AG04450 (cell line): ENCODE measurements at places on chromosomes 1 and 21.

DNA sequence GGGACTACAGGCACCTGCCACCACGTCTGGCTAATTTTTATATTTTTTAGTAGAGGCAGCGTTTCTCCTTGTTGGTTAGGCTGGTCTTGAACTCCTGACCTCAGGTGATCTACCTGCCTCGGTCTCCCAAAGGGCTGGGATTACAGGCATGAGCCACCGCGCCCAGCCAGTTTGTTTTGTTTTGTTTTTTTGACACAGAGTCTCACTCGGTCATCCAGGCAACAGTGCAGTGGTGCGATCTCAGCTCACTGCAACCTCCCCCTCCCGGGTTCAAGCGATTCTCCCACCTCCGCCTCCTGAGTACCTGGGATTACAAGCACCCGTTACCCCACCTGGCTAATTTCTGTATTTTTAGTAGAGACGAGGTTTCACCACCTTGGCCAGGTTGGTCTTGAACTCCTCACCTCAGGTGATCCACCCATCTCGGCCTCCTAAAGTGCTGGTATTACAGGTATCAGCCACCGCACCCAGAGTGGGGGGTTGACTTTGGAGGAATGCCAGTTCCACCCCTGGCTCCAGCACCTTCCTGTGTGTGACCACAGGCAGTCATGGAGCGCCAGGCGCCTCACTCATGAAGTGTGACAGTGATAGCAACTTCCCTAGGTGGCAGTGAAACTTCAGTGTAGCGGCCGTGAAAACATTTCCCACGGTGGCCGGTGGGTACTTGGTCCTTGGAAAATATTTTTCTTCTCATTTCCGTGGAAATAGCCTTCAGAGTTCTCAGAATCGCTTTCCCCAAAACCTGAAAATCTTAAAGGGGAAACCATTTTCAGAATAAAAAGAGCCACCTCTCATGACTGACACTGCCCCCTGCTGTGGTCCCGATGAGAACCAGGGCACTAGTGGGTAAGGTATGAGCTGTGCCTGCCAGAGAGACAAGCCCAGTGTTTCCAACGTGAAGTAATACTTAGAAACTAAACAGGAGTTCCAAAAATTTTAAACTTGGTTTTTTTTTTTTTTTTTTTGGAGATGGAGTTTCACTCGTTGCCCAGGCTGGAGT lies 48.6 kb downstream of the WDR4 start:
- no peak for DNase-seq

- DNase-seq = no peak
Measured at GRCh38 chr1:76465030-76465429, 390.5 kb downstream of the ST6GALNAC3 start.

DNA sequence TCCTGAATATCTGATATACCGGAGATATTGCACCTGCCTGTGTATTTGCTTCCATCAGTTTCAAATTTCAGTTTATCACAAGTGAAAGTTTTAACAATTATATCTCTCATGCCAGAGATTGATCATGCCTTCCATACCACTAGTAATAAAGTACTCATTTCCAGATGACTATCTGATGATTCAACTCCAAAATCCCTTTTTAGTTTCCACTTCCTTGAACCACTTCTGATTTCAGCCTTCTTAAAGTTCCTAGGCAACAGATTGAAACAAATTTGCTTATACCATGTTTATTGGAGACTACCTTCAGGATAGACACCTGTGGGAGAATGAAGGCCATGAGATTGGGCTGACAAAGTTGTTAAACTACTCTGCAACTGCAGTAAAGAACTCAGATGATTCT lies 21.5 kb upstream of the COL11A1 start:
- no peak for DNase-seq

GRCh38 chr1:39132505-39133339 lies 71.8 kb upstream of the MACF1 start:
- DNase-seq = no peak

GRCh38 chr1:194233069-194233468 lies 1046.7 kb upstream of the B3GALT2 start:
- DNase-seq = no peak

DNA sequence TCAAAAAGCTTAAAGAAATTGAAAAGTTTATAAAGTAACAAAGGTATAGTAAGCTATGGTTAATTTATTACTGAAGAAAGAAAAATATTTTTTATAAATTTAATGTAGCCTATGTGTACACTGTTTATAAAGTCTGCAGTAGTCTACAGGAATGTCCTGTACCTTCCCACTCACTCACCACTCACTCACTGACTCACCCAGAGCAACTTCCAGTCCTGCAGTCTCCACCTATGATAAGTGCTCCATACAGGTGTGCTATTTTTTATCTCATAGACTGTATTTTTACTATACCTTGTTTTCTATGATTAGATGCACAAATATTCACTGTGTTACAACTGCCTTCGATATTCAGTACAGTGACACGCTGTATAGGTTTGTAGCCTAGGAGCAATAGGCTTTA lies 106.6 kb downstream of the NR5A2 start:
- no peak for DNase-seq

- no peak for DNase-seq
Measured at GRCh38 chr1:150972417-150972940, 2.2 kb downstream of the CERS2 start.

DNA sequence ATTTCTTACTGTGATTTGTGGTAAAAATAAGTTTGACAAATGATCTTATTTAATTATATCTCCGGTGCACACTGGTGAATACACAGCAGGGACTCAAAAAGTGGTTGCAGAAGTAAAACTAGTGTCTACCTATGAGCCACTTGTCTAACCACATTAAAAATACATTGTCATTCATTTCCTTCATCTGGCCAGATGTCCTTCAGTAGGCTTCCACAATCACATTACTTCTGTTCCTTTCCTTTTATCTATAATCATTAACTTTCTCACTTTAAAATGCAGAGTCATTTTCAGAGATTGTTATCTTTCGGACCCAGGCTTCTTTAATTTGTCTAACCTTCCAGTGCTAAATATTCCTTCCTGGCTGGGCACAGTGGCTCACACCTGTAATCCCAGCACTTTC lies 3.0 kb downstream of the RBBP5 start:
- no peak for DNase-seq

GRCh38 chr1:40825435-40825788 lies 36.8 kb downstream of the CITED4 start:
- no peak for DNase-seq

DNA sequence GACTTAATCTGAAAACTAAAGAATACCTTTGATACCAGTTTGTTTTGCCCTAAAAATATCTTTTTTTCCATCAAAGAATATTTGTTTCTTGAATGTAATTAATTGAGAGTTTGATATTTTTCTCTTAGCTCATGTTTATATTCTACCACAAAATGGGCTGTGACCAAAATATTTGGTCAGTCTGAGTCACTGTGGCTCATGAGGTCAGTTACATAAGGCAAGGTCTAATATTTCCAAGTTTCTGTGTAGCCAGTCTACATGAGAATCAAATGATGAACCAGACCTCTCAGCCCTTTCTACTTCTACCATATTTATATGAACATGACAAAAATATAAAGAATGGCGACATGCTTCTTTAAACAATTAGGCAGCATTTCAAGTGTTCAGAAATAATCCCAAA lies 83.0 kb upstream of the IVNS1ABP start:
- peak; percentile 24 for DNase-seq

DNA sequence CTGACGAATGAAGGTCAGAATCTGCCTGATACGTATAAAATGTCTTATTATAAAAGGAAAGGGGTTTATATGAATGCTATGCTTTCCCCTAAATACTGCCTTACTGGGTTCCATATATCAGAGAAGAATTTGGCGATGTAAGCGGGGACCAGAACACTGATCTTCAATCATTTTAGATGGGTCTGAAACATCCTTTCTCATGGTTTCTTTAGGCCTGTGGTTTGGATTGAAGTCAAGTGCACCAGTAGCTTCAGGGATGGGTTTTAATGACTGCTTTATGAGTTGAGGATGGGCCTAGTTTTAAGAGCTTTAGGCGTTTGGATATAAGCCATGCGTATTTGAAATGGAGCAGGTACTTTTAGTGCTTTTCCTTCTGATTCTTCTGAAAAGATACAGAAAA lies 6.9 kb downstream of the FMN2 start:
- no peak for DNase-seq

DNA sequence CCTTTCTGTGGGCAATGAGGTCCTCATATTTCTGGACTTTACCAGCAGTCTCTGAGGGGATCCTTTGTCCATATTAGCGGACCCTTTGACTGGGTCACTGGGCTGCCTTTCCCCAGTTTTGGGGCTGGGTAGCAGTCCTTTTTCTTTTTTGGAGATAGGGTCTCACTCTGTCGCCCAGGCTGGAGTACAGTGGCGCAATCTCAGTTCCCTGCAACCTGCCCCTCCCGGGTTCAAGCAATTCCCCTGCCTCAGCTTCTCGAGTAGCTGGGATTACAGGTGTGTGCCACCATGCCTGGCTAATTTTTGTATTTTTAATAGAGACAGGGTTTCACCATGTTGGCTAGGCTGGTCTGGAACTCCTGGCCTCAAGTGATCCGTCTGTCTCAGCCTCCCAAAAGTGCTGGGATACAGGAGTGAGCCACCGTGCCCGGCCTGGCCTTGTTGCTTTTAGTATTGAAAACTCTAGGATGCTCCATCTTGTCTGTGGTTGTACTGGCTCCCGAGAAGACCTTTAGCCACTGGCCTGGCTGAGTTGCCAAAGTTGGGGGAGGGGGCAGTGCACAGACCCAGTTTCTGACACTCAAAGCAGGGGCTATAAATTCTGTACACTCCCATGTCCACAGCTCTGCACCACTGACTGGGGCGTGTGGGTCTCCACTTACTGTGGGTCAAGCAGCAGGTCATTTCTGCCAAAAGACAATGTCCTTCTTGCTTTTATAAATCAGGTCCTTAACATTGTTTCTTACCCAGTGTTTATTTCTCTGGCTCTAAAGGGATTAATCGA lies 33.1 kb downstream of the MAN1C1 start:
- no peak for DNase-seq

GRCh38 chr1:199040076-199040905 lies 401.5 kb downstream of the PTPRC start:
- DNase-seq = no peak

- no peak for DNase-seq
Measured at GRCh38 chr1:47840393-47841190, 156.6 kb downstream of the TRABD2B start.

DNA sequence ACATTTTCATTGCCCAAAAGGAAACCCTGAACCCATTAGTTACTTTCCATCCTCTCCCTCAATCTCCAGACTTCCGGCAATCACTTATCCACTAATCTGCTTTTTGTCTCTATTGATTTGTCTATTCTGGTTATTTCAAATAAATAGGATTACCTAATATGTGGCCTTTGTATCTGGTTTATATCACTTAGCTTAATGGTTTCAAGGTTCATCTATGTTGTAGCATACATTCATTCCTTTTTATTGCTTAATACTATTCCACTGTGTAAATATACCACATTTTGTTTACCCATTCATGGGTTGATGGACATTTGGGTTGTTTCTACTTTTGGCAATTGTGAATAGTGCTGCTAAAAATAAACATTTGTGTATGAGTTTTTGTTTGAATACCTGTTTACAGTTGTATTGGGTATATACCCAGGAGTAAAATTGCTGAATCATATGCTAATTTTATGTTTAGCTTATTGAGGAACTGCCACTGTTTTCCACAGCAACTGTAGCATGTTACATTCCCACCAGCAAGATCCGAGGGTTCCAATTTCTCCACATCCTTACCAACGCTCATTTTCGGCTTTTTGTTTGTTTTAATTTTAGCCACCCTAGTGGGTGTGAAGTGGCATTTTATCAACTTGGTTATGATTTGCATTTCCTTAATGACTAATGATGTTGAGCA lies 2.5 kb upstream of the SLC25A44 start:
- DNase-seq = no peak

- no peak for DNase-seq
Measured at GRCh38 chr1:119956306-119956705, 60.0 kb upstream of the ADAM30 start.

GRCh38 chr1:84653130-84653677 lies 37.1 kb downstream of the SSX2IP start:
- DNase-seq = no peak

GRCh38 chr1:92851729-92852128 lies 19.9 kb downstream of the RPL5 start:
- DNase-seq = no peak

- DNase-seq = no peak
Measured at GRCh38 chr1:156460525-156460924, 40.0 kb downstream of the MEF2D start.

DNA sequence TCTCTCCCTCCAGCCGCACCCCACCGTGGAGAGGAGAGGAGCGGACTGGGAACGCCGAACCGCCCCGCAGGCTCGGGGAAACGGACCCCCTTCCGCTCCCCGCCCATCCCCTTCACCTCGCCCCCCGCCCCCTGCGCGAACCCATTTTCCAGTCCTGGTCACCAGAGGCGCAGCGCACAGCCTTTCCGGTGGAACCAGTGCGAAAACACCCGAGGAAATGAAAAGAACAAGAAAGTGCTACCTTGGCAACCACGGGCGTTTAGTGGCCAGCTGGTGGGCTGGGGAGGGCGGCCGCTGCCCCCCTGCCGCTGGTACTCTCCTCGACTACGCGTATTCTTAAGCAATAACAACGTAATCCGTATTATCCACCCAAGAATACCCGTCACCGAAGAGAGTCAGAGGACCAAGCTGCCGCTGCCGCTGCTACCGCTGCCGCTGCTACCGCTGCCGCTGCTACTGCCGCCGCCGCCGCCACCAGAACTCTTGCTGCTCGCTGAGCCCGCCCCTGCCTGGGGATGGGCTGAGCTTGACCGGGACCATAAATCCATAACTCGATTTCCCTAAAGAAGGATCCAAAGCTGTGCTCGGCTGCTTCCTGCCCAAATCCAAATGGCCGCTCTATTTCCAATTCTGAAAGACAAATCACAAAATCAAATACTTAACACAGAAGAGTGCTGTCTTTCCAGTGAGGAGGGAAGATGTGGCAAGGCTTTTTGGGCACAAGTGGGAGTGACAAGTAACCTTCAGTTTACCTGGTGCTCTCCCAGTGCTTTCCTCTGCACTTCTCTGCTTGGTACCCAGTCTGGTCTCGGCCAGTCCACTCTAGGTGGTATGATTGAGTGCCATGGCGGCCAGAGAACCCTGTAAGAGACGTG lies 125.2 kb upstream of the DPYD start:
- DNase-seq = no peak

GRCh38 chr21:16315223-16315622 lies 585.4 kb downstream of the USP25 start:
- DNase-seq = no peak

DNA sequence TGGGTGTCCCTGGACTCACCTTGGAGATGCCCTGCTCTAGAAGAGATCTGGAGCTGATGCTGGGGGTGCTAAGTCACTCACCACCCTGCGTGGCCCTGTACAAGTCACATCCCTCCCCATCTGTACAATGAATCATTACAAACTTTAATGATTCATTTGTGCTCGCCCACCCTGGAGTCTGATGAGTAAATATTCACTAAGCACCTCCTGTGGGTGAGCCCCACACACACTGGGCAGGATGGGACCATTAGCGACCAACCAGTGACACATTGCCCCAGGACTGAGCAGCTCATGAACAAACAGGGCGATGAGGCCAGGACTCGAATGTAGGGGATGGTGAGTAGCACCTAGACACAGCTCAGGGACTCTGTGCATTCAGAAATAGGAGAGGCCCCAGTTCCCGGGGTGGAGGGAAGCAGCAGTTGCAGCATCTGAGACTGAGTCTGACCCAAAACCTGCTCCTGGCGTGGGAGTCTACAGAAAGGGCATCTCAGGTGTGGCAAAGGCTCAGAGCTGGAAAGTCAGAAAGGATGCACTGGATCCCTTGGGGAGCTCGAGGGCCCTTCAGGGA lies 18.1 kb upstream of the PDZK1IP1 start:
- DNase-seq = no peak

GRCh38 chr1:213507472-213508223 lies 456.6 kb downstream of the RPS6KC1 start:
- no peak for DNase-seq

- DNase-seq = no peak
Measured at GRCh38 chr1:3016641-3017439, 4.4 kb upstream of the ACTRT2 start.
